ENCODE measurements at places on chromosomes 5 and 9. TPM values are rescaled to one million over a fixed set of nuclear protein-coding genes. Genes with fewer than 3 reads are reported as not detected.
A peak's percentile ranks its signal among the peaks of the same experiment; 100 is the strongest.

Gene WDR70
- 15.7 TPM for total RNA-seq

- no peak for DNase-seq
Observed at GRCh38 chr5:77727190-77727589, 48.9 kb downstream of the TBCA start.

DNA sequence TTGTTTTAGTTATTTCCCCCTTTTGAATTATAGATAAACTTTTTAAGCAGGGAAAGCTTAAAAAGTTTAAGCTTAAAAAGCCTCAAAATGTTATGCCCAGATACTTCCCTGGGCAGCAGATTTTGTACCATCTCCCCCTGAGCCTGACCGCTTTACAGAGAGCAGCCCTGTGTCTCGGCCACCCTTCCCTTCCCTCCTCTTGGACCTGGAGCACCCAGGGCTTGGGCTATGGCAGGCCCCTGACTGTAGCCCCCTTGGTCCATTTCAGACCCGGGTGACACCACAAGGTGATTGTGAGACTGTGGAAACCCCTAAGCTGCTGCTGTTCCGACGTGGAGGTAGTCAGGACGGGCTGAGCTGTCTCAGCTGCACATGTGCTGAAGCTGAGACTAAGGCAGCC lies 97.7 kb downstream of the RALGPS1 start:
- no peak for DNase-seq

DNA sequence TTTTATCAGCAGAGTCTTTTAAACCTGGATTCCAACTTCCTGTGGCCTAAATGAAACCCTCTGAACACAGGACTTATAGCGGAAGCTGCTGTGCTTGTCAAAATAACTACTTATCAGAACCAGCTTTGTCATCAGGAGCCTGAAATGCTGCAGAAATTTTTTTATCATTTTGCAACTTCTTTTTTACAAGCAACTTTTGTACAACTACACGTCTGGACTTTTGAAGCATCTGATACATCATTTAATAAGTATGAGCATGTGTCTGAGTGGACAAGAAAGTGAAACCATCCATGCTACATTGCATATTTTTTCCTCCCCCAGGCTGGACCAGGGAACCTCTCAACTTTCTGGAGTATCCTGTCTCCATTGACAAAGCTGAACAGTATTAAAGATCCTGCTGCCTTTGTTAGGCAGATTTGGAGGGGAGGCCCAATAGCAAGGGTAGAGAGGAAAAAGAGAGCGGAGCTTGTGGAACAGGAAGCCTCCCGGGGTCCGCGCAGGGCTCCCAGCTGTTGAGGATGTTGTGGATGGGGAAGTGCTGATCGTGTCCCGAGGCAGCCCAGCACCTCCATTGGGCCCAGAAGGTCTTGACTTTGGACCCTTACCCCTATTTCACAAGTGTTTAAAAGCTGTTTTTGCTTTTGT lies 196.6 kb downstream of the MSX2 start:
- DNase-seq, result peak; percentile 5

Gene IL31RA
- total RNA-seq, result 0.27 TPM

Gene FAM151B
- not detected for total RNA-seq

- DNase-seq, result no peak
Observed at GRCh38 chr5:135348918-135349317, 50.1 kb downstream of the MACROH2A1 start.

GRCh38 chr9:115671236-115671962 lies 482.2 kb upstream of the PAPPA start:
- peak; percentile 38 for DNase-seq

Gene TLX3
- total RNA-seq, result not detected

GRCh38 chr5:168314735-168315411 lies 23.4 kb downstream of the WWC1 start:
- DNase-seq, result peak; percentile 95

Gene CCDC152
- total RNA-seq, result 3.0 TPM

GRCh38 chr5:2753452-2754420 lies 2.3 kb upstream of the IRX2 start:
- no peak for DNase-seq

- DNase-seq, result no peak
Observed at GRCh38 chr5:37738865-37739488, 100.9 kb downstream of the GDNF start.

Gene AHRR
- total RNA-seq, result 49.1 TPM

- DNase-seq, result peak; percentile 63
Observed at GRCh38 chr5:91468651-91469422, 85.7 kb upstream of the ARRDC3 start.

Data from M059J (cell line).